ENCODE measurements at places on chromosomes 12 and 14.

DNA sequence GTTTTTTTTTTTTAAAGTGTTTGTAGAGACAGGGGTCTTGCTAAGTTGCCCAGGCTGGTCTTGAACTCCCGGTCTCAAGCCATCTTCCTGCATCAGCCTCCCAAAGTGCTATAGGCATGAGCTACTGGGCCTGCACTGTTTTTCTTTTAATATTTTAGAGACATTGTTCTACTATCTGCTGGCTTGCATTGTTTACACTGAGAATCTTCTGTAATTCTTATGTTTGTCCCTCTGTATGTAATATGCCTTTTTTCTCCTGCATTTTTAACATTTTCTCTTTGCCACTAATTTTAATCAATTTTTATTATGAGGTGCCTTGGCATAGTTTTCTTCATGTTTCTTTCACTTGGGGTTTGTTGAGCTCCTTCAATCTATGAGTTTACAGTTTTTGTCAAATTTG lies 15.4 kb upstream of the BCAT1 start:
- H3K4me1 ChIP-seq: no peaks in the 10 kb centered on the region
- no peak for DNase-seq
- no peaks in the 10 kb centered on the region for H3K27me3 ChIP-seq
- H3K27ac ChIP-seq: no peak overlapping the region

- H3K4me3 ChIP-seq: no peak overlapping the region
- H3K36me3 ChIP-seq: no peaks in the 10 kb centered on the region
- H3K27me3 ChIP-seq: no peaks in the 10 kb centered on the region
- no peak overlapping the region for H3K27ac ChIP-seq
- no peak for DNase-seq
Observed at GRCh38 chr12:123839826-123840225, 77.7 kb downstream of the DNAH10 start.

- H3K27ac ChIP-seq: no peak overlapping the region
- no peaks in the 10 kb centered on the region for H3K27me3 ChIP-seq
- no peak overlapping the region for H3K4me3 ChIP-seq
- no peaks in the 10 kb centered on the region for H3K4me1 ChIP-seq
- no peak for DNase-seq
- no peaks in the 10 kb centered on the region for H3K36me3 ChIP-seq
Observed at GRCh38 chr14:23110579-23111365, 6.0 kb upstream of the CIROP start.

DNA sequence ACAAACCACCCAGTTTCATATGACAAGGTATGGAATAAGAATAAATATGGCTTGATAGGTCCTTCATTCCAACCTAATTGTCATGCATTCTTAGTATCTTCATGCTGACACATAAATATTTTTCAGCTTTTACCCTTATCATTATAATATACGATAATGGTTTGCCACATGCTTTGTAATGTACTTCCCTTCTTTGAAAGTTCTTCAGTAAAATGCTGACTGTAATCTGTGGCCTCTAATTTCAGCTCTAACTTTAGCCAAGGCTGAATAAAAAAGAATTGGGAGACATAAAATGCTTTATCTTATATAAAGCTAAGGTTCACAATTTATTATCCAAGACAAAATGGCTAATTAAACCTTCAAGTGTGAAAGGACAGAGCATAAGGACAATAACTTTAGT lies 2.6 kb upstream of the MAP4K5 start:
- no peaks in the 10 kb centered on the region for H3K27me3 ChIP-seq
- H3K4me3 ChIP-seq: no peak overlapping the region
- no peaks in the 10 kb centered on the region for H3K36me3 ChIP-seq
- H3K27ac ChIP-seq: no peak overlapping the region

DNA sequence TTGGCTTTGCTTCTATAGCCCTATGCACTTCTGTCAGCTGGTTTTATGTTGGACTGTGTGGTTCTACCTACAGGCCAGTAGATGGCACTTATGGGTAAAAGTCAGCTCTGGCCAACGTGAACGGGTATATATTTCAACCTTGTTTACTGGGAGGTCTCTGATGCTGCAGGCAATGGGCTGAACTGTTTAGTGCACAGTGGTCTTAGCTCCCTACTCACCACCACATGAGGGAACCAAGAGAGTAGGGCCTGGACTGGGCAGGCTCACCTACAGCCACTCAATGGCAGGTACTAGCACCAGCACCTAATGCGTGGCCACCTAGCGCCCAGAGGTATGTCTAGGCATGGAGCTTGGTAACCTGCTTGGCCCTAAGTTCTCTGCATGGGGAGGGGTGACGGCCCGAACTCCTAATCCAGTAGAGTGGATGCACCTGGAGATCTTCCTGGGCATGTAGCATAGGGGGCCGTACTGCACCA lies 481.8 kb downstream of the TMEM117 start:
- no peaks in the 10 kb centered on the region for H3K36me3 ChIP-seq
- no peak overlapping the region for H3K27ac ChIP-seq
- H3K4me1 ChIP-seq: no peaks in the 10 kb centered on the region
- H3K4me3 ChIP-seq: no peak overlapping the region
- no peaks in the 10 kb centered on the region for H3K27me3 ChIP-seq

DNA sequence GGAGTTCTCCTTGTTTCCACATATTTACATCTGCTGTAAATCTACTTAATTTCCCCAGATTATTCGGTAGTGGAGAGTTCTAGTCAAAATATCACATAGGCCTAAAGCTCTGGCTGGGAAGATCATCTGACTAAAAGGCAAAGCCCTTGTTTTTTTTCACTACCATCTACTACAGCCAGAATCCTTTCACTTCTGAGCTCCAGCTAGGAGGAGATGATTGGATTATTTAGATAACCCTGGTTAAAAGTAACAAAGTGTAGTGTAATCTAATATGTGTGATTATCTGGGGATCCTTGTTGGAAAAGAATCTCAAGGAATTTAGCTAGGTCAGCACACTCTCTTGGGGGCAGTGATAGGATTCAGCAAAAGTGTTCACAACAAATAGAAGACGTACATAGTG lies 125.4 kb downstream of the DYRK2 start:
- no peak overlapping the region for H3K4me3 ChIP-seq
- H3K4me1 ChIP-seq: no peaks in the 10 kb centered on the region
- H3K36me3 ChIP-seq: no peaks in the 10 kb centered on the region
- H3K27ac ChIP-seq: no peak overlapping the region
- no peak for DNase-seq

DNA sequence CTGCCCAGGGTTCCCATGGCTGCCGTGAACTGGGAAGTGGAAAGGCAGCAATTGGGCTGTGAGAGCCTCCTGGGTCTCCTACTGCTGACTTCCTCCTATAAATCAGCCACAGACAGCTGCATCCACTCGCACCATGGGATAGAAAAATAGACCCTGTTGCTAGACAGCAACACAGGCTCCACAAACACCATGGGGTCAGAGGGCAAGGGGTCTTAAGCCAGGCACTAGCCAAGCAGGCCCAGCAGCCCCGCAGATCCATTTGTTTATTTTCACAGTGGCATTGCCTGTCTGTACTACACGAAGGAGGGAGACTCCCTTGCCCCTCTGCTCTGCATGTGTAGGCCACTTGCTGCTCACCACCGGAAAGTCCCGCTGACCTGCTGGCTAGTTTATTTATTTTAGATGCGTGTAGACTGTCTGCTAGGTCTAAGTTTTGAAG lies 139.8 kb downstream of the DACT1 start:
- no peaks in the 10 kb centered on the region for H3K36me3 ChIP-seq
- no peaks in the 10 kb centered on the region for H3K4me1 ChIP-seq
- H3K27ac ChIP-seq: no peak overlapping the region
- H3K4me3 ChIP-seq: no peak overlapping the region

- no peaks in the 10 kb centered on the region for H3K36me3 ChIP-seq
- H3K27me3 ChIP-seq: no peaks in the 10 kb centered on the region
- no peak overlapping the region for H3K27ac ChIP-seq
- H3K4me3 ChIP-seq: no peak overlapping the region
Observed at GRCh38 chr14:85190251-85190650, 339.7 kb upstream of the FLRT2 start.

DNA sequence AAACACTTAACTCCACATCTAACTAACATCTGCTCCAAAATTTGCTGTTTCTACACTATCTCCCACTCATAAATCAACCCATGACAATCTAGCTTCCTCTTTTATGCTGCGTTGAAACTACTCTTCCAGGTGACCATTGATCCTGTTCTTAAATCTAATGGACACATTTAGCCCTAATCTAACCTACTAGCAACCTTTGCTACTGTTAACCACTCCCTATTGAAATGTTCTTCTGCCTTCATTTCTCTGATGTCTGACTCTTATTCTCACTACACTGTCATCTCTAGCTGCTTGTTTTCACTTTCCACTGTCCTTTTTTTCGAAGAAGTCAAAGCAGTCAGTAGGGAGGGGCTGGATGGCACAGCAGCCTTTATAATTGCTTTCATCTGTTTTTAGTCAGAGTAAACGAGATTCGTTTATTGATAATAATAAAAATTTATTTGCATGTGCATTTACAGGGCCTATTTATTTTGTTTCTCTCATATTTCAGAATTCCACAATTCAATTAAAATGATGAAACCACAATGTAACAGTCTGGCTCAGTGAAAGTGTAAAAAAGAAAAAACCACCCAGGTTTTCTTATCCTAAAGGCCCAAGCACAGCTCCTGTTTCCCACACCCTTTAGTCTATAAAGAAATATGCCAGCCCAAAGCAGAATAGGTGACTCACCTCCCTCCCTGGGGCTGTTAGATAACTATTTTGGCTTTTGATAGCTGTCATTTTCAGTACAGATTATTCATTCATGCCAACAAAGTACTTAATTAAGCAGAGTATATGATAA lies 44.9 kb downstream of the ATP2B1 start:
- H3K27me3 ChIP-seq: no peaks in the 10 kb centered on the region
- no peak overlapping the region for H3K4me3 ChIP-seq
- peaks cover 22% of the 10 kb centered on the region for H3K4me1 ChIP-seq

DNA sequence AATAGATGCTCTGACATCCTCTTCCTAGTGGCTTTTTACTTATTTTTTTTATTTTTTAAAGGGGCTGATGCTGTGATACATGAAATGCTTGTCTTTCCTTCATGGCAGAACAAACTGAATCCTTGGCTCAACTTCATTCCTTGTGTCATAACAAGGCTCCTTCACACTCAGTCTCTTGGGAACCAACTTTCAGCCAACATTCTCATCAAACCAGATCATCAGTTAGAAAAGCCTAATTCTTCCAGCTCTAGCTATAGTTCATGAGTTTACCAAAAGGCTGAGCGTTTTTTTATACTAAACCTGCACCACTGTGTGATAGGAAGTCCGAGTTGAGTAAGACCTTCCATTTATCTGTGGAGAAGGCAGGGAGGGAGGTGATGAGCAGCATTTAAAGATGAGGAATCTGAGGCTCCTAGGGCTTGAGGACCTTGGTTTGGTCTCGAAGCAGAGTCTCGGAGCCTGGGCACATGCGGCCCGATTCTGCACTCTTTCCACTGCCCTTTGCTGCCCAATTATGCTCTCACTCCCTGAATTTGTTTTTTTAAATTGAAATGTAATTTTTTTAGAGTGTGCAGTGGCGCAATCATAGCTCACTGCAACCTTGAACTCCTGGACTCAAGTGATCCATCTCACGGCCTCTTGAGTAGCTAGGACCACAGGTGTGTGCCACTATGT lies 8.2 kb downstream of the GPRC5D start:
- H3K4me3 ChIP-seq: no peak overlapping the region
- DNase-seq: no peak
- H3K4me1 ChIP-seq: no peaks in the 10 kb centered on the region
- no peaks in the 10 kb centered on the region for H3K36me3 ChIP-seq

DNA sequence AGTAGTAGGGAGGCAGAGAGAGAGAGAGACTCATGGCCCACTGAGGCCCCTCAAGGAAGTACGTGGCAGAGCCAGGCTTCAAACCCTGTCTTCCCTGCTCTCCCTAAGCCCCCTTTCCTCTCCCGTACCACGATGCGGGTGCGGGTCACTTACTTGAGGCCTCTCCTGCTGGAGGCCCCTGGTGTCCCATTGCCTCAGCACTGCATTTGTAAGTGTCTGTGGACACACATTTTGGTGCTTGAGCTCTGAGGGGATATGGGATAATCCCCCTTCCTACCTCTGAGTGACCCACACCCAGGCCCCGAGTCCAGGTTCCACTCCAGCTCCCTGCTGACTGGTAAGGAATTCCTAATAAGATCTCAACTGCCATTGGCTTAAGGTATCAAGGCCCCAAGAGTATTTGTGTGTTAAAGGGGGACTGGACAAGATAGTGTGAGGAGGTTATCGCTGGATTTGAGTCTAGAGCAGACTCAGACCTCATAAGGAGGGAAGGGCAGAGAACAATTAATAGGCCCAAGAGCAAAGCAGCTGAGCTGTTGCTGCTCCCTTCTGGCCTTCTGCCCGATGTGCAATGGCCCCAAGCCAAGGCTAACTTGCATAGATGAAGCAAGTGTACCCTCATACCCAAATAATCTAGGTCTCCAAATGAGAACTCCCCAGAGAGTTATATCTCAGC lies 71.9 kb downstream of the CRACR2A start:
- H3K27me3 ChIP-seq: no peaks in the 10 kb centered on the region
- no peak for DNase-seq
- H3K4me1 ChIP-seq: no peaks in the 10 kb centered on the region
- H3K36me3 ChIP-seq: peaks cover 50% of the 10 kb centered on the region
- no peak overlapping the region for H3K4me3 ChIP-seq

- H3K4me3 ChIP-seq: no peak overlapping the region
- H3K27me3 ChIP-seq: no peaks in the 10 kb centered on the region
- H3K27ac ChIP-seq: no peak overlapping the region
- H3K36me3 ChIP-seq: no peaks in the 10 kb centered on the region
Observed at GRCh38 chr12:82832096-82832495, 145.4 kb downstream of the TMTC2 start.

DNA sequence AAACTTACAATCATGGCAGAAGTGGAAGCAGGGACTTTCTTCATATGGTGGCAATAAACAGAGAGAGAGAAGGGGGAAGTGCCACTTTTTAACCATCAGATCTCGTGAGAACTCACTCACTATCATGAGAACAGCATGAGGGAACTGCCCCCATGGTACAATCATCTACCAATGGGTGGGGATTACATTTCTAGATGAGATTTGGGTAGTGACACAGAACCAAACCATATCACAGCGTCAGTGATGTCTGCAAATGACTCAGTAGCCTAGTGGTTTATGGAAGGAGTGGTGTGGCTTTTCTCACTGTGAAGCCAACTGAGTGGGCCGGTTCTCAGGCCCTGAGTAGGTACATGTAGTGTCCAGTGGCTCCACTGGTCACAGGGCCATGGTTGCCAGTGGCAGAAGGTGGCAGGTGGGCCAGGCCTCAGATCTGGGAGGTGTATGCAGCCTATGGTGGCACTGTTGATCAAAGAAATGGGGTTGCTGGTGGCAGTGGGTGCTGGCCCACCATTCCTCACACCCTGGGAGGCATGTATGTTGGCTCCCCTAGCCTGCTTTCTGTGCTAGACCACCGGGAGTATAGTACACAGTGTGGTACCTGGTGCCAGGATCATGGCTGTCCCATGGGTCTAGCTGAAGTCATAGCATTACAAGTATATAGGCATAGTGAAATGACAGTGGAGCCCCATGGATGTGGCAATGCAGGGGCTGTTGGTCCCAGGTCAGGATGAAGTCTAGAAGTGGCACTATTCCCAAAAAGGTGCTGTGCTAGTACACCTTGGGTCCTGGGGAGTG lies 191.9 kb downstream of the NUBPL start:
- H3K27me3 ChIP-seq: no peaks in the 10 kb centered on the region
- H3K36me3 ChIP-seq: no peaks in the 10 kb centered on the region
- H3K4me3 ChIP-seq: no peak overlapping the region
- DNase-seq: no peak
- no peak overlapping the region for H3K27ac ChIP-seq

GRCh38 chr14:105324871-105325270 lies 10.3 kb downstream of the PACS2 start:
- DNase-seq: no peak
- H3K4me3 ChIP-seq: no peak overlapping the region
- H3K36me3 ChIP-seq: no peaks in the 10 kb centered on the region
- H3K4me1 ChIP-seq: peaks cover 2% of the 10 kb centered on the region
- H3K27me3 ChIP-seq: no peaks in the 10 kb centered on the region

All from effector memory CD4-positive, alpha-beta T cell (primary cell).